ENCODE measurements at places on chromosomes 4 and X.

DNA sequence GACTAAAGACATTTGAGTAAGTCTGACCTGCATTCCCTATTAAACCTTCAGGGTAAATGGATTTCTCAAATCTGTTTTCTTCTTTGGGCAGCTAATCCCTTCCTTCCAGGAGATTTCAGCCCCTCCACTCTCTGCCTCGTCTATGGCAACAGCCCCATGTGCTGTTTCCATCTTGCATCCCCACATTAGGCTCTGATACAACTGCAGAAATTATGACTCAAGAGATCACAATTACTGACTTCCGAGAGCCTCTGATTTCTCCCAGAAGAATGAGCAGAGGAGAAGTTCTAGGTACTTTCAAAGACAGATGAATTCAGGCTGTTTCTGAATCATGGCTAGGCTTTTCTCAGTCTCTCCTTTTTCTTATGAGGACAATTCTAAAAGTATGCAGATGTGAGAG is 38.7 kb downstream of the RAI2 start:
- DNase-seq, result no peak

DNA sequence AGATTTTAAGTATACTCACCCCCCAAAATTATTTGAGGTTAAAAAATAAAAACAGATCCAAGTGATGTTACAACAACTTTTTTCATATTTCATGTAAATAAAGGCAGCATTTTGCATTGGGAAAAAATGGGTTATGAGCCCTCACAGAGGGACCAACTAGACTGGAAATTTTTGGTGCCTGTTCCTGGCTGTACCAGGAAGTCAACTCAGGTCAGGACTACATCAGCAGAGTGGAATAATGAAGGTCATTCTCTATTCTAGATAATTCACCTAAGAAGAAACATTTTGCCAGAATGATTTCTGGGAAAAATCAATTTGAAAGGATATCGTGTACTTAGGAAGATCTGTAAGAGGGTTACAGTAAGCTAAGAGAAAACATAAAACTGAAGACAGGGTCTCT is 66.8 kb downstream of the CORIN start:
- no peak for DNase-seq

- DNase-seq, result no peak
These were observed 47.2 kb upstream of the RELL1 start for GRCh38 chr4:37733240-37733867.

DNA sequence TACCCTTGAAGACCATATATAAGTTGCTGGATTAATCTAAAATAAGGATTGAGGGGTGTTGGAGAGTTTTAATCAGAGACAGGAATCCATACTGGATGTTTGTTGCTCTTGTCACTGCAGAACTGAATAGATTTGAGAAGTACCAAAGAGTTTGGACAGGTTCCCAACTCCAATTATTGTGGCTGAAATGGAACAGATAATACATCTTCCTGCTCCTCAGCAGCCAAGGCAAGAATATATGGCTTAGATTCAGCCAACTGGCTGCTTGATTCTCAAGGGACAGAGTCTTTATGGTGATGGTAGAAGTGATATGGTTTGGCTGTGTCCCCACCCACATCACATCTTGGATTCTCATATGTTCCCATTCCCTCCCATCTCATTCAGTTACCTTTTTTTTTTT is 97.0 kb upstream of the PDHA2 start:
- no peak for DNase-seq

DNA sequence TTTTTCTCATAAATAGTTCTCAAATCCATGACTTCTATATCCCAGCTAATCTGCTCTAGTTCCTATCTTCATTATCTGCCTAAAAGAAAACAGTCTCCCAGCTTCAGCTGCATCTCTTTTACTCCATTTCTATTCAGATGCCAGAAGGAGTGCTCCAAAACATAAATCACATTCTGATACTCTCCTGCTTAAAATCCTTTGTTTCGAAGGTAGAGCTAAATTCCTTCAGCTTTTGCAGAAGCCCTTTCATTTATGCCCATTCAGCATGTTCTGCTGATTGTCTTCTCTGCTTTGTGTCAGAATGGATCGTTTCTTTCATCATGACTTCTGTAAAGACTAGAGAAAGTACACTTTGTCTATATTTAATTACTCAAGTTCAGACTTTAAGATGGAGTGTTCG is 440.1 kb upstream of the SMIM31 start:
- DNase-seq, result no peak

GRCh38 chr4:176593943-176594342 is 198.8 kb downstream of the VEGFC start:
- no peak for DNase-seq

- DNase-seq, result no peak
These were observed 367.3 kb downstream of the GRIA2 start for GRCh38 chr4:157587681-157588423.

- DNase-seq, result no peak
These were observed 217.8 kb upstream of the ETNPPL start for GRCh38 chr4:108980455-108981239.

DNA sequence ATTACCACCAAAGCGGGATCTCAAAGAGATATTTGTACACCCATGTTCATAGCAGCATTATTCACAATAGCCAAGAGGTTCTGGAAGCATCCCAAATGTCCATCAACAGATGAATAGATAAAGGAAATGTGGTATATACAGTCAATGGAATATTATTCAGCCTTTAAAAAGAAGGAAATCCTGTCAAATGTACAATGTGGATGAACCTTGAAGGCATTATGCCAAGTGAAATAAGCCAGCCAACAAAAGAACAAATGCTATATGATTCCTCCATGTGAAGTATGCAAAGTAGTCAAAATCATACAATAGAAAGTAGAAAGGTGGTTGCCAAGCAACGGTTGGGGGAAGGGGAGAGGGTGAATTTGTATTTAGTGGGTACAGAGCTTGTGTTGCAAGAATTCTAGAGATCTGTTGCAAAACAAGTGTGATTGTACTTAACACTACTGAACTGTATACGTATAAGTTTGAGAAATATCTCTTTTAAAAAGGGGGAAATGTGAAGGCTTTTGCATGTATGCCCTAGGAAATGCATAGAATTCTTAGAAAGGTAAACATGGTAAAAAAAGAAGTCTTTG is 5.0 kb upstream of the ZRSR2 start:
- DNase-seq, result no peak

DNA sequence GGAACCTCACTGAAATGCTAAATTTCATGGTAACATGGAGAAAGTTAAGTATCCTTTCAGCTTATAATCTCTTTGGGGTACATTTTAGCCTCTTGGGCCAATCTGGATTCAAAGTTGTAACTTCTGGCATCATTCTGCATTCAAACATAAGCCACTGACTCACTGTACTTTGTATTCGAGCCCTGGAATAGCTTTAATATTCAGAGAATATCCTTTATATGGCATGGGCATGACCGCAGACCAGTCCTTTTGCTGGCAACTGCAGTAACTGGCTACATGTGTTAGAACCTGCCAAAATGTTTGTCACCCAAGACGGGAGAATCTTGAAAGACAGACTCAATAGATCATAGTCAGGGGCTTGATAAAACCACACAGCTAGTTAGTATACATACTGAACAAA is 3.3 kb downstream of the GASK1B start:
- no peak for DNase-seq

DNA sequence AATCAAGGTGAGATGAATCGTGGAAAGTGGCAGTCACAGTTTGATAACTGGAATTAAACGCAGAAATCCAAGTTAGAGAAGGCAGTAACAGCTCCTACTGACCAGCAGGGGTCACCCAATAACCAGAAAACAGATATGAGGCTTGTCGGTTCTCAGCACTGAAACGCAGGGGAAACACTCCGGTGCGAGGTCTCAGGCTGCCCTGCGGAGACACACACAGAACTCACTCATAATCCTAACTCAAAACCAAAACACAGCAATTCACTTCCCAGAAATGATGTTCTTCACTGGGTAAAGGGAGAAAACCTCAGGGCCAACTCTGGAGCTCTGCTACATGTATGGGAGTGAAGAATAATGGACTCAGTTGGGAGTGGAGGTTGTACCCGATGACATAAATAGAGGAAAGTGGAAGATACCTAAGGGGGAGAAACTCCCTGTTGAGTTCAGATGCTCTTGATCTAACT is 384.4 kb downstream of the RAPGEF2 start:
- no peak for DNase-seq

DNA sequence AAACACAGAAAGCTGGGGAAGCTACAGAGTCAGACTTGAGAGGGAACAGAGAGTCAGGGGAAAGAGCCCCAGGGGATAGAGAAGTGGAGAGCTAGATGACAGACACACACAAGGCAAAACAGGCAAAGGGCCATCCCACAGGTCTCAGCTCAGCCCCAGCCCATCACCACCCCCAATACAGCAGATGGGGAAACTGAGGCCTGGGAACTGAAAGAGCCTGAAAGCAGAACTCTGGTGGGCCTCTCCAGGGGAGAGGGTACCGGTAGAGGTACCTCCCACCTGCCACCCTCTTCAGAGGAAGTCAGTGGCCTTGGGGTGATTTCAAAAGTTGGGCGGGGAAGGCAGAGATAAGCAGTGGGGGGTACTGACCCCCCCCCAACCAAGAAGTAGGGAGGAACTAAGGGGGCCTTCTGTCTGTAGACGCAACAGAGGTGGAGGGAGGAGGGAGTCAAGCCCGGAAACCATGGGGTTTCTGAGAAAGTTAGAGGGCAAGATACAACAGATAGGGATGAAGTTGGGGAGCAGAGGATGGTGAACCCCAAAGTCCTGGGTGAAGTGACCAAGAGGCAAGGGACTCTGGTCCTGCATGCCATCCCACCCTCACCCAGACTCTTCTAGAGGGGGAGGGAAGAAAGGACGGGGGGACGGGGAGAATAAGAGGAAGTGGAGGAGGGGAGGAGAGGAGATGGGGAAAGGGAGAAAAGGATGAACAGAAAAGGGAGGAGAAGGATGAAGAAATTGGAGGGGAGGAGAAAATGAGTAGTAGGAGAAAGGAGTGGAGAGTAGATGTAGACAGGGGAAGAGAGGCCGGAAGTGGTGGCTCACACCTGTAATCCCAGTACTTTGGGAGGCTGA is 3.2 kb downstream of the GATA1 start:
- DNase-seq, result no peak

GRCh38 chrX:17674601-17675000 is 62.7 kb upstream of the SCML1 start:
- no peak for DNase-seq

GRCh38 chr4:10891866-10892265 is 207.3 kb upstream of the CLNK start:
- no peak for DNase-seq

- DNase-seq, result no peak
These were observed 74.9 kb upstream of the SOD3 start for GRCh38 chr4:24720436-24720835.

GRCh38 chrX:150933945-150934350 is 35.5 kb upstream of the CD99L2 start:
- no peak for DNase-seq

GRCh38 chrX:17861489-17862011 is 452 bp upstream of the RAI2 start:
- DNase-seq, result no peak

DNA sequence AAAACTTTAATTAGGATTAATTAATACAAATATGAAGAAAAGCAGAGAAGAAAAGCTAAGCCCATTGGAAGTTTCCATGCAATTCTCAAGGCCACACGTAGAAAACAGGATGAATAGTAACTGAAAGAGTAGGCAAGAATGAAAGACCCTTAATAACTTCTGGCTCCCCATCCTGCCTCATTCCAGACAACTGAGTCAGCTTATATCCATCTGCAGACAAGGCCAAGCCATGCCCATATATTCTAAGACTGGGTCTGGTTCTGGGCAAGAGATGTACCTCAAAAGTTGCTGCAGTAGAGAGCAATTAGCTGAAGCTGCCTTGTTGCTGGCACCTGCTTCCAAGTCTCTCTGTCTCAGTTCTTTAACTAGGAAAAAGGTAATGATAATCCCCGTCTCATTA is 244.1 kb downstream of the GPC3 start:
- DNase-seq, result no peak

- DNase-seq, result no peak
These were observed 3.2 kb upstream of the UGT2B7 start for GRCh38 chr4:69092980-69093568.

DNA sequence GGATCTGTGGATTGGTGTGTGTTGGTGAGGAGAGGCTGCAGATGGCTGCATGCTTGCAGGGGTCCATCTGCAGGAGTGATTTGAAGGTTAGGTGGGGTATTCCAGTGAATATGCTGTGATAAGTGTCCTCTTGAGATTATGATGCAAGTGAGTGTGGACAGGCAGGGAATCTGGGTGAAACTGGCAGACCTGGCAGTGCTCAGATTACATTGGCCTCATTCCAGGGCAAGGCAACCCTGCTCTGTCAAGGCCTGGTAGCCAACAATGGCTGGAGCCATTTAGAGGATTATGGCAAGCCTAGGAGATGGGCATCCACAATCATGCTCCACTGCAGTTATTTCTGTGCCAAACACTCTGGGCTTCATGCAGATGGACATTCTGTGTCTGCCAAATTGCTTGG is 113.9 kb downstream of the RTL3 start:
- no peak for DNase-seq

DNA sequence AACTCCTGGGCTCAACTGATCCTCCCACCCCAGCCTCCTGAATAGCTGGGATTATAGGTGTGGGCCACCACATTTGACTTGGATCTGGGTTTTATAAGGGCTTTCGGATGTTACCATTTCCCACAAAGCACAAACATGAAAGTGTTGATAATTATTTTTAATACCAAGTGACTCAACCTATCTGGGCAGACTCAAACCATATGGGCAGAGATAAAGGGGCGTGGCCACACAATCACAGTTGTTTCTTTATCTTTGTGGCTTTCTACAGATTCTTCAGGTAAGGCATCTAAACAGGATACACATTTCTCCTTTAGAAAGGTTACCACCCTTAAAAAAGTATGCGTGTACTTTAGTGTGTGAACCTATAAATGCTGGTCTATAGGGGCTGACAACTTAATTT is 122.5 kb downstream of the ZNF827 start:
- no peak for DNase-seq

- no peak for DNase-seq
These were observed 325.4 kb downstream of the RAPGEF2 start for GRCh38 chr4:159428293-159428692.

- DNase-seq, result peak; percentile 59
These were observed 179.5 kb upstream of the TBL1X start for GRCh38 chrX:9285342-9285771.

- DNase-seq, result no peak
These were observed 127.3 kb upstream of the FAT4 start for GRCh38 chr4:125187226-125188176.

DNA sequence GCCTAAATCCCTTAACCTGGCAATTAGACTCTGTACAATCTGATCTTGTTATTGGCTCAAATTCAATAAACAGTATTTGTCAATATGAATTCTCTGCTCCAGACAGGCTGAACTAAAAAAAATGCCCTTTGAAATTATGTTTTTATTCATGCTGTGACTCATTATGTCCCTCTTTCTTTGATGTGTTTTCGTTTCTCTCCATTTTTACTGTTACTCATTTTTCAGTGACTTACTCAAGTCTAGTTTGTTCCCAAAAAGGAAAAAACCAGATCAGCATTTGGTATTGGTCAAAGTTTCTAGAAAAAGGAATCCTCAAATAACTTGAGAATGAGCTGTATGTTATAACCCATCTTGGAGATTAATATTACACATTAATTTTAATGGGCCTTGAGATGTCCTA is 40.4 kb downstream of the UNC5C start:
- no peak for DNase-seq

Data from stimulated activated CD8-positive, alpha-beta memory T cell treated with anti-CD3 and anti-CD28 coated beads, Interleukin-15, amount 100 ng/mL, for 48 hours (primary cell).